ENCODE measurements at places on chromosomes 13 and 19. TPM values are rescaled to one million over a fixed set of nuclear protein-coding genes. Genes with fewer than 3 reads are reported as not detected.

Gene VRK3
- 23.2 TPM for total RNA-seq

DNA sequence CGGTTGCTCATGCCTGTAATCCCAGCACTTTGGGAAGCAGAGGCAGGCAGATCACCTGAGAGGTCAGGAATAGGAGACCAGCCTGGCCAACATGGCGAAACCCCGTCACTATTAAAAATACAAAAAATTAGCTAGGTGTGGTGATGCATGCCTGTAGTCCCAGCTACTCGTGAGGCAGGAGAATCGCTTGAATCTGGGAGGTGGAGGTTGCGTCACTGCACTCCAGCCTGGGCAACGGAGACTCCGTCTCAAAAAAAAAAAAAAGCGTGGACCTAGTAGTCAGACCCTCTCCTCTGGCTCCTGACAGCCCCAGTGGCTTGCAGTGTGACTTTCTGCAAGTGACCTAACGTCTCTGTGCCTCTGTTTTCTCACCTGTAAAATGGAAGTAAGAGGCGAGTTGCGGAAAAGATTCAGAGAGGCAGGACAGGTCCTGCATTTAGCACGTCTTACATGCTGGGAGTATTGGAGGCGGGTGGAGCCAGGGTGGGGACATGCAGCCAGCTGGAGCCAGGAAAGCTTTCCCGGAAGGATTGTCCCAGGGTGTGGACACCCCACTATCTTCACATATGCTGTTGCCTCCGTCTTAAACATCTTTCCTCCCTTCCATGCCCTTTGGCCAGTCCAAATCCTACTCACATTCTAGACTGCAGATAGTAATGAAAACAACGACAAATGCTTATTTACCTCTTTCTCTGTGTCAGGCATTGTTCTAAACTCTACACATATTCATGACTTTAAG lies 2.9 kb downstream of the TUBB4A start:
- no peak for DNase-seq

Gene CACNA1A
- total RNA-seq: 0.72 TPM

- DNase-seq: peak; percentile 25
Measured at GRCh38 chr19:31352782-31353651, 3.8 kb upstream of the TSHZ3 start.

- DNase-seq: peak; percentile 14
Measured at GRCh38 chr13:112651750-112652511, 37.9 kb upstream of the ATP11A start.

Gene ZNF416
- 5.4 TPM for total RNA-seq

Gene SPIB
- 0.10 TPM for total RNA-seq

Gene LILRB3
- total RNA-seq: 3.0 TPM

- no peak for DNase-seq
Measured at GRCh38 chr13:50162567-50162966, 147.3 kb downstream of the KCNRG start.

GRCh38 chr13:33174931-33175330 lies 110.6 kb downstream of the STARD13 start:
- DNase-seq: peak; percentile 83

Gene GPR4
- total RNA-seq: 0.31 TPM

GRCh38 chr19:13181747-13182388 lies 31.7 kb downstream of the IER2 start:
- DNase-seq: peak; percentile 90

Gene APBA3
- 17.1 TPM for total RNA-seq

DNA sequence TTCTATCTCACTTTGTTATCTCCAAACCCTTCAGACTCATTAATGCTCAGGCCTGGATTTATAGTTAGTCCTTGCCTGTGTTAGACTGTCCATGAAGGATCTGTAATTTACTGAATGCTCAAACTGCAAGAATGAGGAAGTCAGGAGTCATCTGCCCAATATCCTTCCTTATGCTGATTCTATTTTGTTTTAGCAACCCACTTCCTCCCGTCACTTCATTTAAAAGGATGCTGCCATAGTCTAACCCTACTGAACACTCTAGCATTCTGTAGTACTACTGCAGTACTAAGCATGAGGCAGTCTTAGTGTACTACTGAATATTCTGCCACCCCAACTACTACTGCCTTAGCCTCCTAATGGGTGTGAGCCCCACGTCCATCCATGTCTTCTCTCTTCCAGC lies 1.5 kb downstream of the FCAR start:
- DNase-seq: no peak

GRCh38 chr19:5326986-5327623 lies 13.5 kb downstream of the PTPRS start:
- no peak for DNase-seq

Gene SCEL
- 61.7 TPM for total RNA-seq

DNA sequence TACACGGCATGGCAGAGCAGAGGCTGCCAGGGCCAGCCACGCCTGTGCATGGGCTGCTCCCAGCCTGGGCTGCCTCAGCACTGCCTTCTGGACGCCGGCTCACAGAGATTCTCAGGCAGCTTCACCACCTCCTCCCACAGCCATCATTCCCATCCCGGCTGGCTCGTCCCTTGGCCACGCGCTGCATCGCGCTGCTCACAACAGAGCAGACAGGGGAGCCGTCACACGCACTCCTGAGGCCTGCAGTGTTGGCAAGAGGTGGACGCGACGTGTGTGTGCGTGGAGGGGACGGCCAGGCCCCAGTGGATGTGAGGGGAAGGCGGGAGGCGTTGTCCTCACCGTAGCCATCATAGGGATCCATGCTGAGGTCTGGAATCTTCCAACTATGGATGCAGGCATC lies 7.6 kb upstream of the PRKD2 start:
- no peak for DNase-seq

Gene ADAMTSL5
- total RNA-seq: 9.0 TPM

- peak; percentile 68 for DNase-seq
Measured at GRCh38 chr19:40596608-40597328, 4.4 kb upstream of the LTBP4 start.

Gene RFPL4A
- 2.5 TPM for total RNA-seq

Gene SULT2A1
- not detected for total RNA-seq

Gene ZNF667
- 9.6 TPM for total RNA-seq

DNA sequence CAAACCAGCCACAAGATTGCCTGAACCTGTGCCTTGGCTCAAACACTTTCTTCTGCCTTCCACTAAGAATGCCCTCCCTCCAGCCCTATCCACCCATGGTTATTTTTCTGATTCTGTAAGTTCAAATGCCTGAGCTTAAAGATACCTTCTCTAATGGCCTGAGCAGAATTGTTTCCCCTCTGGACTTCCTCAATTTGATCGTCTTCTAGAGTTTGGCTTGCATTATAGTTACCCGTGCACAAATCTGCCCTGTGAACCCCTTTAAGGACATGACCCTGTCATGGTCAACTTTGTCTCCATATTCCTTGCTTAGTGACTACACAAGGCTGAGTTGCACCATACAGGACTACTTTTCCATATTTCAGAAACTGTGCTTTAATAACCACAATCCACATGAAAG lies 481.0 kb downstream of the FOXO1 start:
- no peak for DNase-seq

Gene PSG5
- not detected for total RNA-seq

DNA sequence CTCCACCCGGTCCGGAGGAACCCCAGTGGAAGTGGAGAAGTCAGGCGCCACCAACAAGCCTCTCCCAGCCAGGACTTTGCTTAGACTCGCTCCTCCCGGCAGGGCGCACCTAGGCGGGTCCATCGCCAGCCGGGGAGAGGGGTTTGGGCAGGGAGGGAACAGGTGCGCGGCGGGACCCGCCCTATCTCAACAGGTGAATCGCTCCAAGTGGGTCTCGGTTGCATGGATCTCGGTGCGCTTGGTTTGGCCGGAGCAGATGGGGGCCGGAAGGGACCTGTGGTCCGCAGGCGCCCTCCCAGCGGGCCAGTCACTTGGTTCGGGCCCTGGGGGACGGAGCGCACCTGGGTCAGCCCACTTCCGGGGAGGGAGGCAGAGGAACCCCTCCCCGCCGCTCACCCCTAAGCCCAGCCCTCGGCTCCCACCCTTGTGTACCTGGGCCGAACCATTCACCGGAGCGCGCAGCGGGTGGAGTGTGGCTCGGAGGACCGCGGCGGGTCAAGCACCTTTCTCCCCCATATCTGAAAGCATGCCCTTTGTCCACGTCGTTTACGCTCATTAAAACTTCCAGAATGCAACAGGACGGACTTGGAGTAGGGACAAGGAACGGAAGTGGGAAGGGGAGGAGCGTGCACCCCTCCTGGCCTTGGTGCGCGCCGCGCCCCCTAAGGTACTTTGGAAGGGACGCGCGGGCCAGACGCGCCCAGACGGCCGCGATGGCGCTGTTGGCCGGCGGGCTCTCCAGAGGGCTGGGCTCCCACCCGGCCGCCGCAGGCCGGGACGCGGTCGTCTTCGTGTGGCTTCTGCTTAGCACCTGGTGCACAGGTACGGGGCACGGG lies at the start of gene LSR:
Gene LSR (plus strand): TSS at position 693 of the 836 bp plus-strand sequence. CDS start 21 bp downstream, at position 714.
- peak; percentile 61 for DNase-seq

- DNase-seq: no peak
Measured at GRCh38 chr19:47417746-47418691, 1.3 kb downstream of the MEIS3 start.

Gene WIZ
- total RNA-seq: 13.4 TPM

Gene FAM83E
- 10.2 TPM for total RNA-seq

DNA sequence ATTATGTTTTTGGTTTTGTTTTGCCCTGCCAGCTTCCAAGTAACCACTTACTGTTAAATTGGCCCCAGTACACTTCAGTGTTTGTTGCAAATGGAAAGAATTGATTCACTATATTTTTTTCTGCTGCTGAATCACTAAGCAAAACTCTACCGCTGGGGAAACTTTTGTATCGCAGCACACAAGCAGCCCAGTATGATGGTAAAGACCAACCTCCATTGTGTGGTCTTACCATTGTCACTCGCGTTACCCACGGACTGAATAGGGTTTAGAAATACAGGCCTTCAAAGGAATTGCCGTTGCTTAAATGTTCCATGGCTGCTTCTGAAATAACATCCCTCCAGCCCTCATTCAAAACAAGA lies 7.9 kb downstream of the SPATA13 start:
- no peak for DNase-seq

GRCh38 chr19:41521931-41522555 lies 53.9 kb upstream of the CEACAM21 start:
- peak; percentile 8 for DNase-seq

Gene PSG11
- total RNA-seq: not detected

- DNase-seq: no peak
Measured at GRCh38 chr19:2239173-2239572, 2.5 kb downstream of the SF3A2 start.

DNA sequence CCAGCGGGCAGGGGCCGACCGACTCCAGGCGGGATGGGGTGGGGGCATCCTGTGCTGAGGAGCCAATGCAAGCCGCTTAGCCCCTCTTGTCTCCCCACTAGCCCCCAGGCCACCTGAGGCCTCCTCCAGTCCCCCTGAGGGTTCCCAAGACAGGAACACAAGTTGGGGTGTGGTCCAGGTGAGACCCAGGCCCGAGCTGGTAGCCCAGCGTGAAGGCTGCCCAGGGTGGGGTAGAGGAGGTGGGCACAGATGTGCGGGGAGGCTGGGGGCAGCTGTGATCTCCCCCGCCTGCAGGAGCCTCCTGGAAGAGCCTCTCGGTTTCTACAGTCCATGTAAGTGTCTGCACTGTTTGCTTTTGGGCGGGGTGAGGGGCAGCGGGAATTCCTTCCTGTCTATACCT lies 10.4 kb downstream of the TLE6 start:
- no peak for DNase-seq

DNA sequence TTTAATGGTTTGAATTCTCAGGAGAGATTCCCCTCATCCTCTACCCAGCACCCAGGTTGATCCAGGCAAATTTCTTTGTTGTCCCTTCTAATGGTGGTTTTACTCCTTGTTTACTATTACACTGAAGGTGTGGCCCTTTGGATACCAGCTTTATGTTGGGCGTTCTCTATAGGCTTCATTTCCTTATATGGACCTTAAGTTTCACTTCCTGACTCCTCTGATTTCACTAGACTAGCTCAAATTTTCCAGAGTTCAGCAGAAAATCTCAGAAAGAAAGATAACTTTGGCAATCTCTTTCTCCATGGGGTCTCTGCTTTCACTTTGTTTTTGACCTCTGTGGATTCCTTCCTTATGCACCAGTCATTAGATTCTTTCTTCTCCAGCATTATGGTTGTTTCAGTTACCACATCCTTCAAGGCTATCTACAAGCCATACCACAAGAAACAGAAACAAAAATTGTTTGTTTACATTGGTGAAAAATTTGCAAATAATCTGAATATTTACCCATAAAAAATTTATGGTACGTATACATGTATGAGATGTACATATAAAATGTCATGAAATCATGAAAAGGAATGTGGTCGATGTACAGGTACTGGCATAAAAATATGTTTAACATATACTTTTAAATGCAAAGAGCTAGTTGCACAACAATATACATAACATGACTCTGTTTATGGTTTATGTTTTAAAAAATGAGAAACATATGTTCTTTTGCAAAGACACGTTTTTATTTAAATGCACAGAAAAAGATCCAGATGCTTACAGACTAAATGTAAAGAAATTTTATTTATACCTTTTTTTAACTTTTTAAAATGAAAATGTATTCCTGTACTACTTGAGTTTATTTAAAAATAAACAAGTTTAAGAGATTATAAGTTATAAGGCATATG lies 212.6 kb downstream of the LACC1 start:
- DNase-seq: no peak
